NCI-H2081 treated with DMSO at 0.1 percent for 48 hours (cell line): ENCODE measurements at places on chromosomes 6 and 20.

- DNase-seq: no peak
Observed at GRCh38 chr6:85114581-85114935, 335.3 kb upstream of the NT5E start.

GRCh38 chr6:9523462-9523861, 891.4 kb downstream of the TFAP2A start:
- DNase-seq: no peak

- DNase-seq: no peak
Observed at GRCh38 chr20:17097603-17098002, 129.2 kb upstream of the PCSK2 start.

GRCh38 chr6:21046276-21046675, 512.0 kb downstream of the CDKAL1 start:
- no peak for DNase-seq

GRCh38 chr20:56392881-56393482, 537 bp downstream of the CSTF1 start:
- DNase-seq: no peak

- no peak for DNase-seq
Observed at GRCh38 chr6:43907789-43908472, 137.9 kb downstream of the VEGFA start.

GRCh38 chr6:45376310-45377042, 1.3 kb downstream of the SUPT3H start:
- DNase-seq: no peak

DNA sequence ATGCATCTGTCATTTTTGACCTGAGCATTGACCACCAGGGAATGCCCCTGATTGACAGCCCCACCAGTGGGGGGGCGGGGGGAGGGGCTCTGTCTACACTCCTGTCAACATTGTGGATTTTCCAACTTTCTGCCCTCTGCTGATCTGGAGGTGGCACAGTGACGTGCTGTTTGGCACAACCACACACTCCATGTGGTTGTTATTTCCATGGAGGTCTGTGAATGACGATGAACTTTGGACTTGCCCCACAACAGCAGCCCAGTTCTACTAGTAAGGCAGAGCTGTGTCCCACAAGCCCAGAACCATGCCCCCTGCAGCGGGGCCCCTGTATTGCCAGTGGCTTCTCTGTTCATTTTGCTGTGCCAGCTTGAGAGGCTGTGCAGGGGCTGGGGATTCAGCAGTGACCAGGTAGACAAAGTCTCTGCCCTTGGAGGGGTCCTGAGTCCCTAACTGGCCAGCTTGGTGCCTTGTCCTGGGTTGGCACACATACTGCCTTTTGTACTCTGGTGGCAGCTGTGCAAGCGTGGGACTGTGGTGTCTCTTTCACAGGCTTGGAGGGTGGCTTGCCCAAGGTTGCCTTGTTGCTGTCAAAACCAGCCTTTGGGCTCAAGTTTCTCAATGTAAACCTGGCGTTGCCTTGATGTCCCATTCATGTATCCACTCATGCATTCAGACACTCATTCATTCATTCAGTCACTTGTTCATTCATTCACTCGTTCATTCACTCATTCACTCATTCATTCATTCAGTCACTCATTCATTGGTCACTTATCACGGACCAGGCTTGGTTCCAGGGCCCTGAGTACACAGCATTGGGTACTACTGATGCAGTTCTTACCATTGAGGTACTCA, 108.5 kb downstream of the SYCP2 start:
- no peak for DNase-seq

- DNase-seq: no peak
Observed at GRCh38 chr6:446418-447366, 55.1 kb downstream of the IRF4 start.

- DNase-seq: no peak
Observed at GRCh38 chr6:90336388-90336947, 39.8 kb upstream of the BACH2 start.

DNA sequence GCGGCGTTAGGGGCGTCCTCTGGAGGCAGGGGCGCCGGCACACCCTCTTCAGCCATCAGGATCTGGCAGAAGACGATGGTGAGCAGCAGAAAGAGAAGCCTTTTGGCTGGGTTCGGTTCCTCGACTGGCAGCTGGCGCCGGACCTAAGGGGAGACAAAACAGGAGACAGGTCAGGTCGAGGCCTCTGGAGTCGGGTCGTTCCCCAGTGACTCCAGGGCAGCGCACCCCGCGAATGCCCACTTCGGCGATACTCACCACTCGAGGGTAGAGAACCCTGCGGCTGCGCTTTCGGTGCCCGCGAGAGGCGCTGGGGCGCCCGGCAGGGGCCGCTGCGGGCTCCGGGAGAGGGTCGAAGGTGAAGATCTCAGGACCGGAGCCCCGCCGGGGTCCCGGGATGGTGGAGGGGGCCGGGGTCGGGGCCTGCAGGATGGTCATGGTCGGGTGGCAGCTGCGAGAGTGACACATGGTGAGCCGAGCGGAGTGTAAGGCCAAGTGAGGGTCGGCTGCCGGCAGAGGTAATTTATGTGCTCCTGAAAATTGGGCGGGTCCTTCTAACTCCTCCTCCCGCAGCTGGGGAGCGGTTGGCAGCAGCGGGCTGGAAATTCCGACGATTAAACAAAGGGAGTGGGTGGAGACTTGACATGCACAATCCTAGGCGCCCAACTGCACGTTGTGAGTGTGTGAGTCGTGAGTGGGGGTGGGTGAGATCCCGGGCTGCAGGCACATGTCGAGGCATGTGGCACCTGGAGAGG, at the start of gene IER3:
IER3 (minus strand) TSS at position 494 of the 752 bp plus-strand sequence; CDS start at position 465, 29 bp downstream.
- DNase-seq: no peak

DNA sequence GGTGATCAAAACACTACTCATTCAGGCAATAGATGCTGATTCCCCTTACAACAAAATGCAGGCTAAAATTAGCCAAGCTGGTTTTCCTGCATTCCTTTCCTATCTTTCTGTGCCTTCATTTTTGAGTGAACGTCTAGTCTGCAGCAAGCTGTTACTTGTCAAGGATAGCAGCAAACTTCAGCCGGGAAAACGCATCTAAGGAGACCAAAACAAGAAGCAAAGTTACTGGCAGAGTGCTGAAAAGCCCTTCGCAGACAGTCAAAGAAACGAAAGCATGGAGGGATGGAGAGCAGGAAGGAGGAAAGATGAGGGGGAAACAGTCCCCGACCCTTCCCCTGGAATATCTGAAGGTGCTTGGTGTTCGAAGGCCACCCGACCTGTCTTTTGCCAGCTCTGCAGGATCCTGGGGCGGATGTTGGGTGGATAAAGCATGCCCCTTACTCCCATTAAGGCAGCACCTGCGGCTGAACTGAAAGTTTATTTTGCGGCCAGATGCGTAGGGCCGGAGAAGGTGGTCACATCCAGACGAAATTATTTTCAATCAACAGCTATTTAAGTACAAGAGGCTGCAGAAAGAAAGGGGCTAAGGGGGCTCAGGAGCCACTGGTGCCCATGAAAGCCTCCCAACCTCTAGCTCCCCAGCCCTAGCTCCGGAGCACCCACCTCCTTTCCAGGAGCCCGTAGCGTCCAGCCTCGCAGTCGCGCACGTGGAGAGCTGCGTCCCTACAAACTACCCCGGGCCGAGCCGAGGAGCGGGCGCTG, 538 bp downstream of the FERMT1 start:
- no peak for DNase-seq

DNA sequence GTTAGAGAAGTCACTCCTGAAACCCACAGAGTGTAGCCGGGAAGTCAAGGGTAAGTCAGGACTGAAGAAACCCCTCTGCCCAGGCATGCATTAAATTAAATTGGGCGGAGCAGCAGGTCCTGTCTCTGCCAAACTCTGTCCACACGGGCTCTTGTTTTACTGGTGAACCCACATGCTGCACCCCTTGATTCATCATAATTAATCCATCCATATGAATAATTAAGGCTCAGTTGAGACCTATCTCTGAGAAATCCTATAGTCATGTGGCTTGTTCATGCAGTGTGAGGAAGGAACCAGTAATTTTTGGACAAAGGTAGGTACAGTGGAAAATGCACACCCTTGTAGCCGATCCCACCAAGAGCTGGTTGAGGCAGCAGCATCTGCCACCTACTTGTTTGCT, 43.0 kb downstream of the PXDC1 start:
- no peak for DNase-seq

GRCh38 chr20:3209946-3210317, 634 bp downstream of the ITPA start:
- no peak for DNase-seq

DNA sequence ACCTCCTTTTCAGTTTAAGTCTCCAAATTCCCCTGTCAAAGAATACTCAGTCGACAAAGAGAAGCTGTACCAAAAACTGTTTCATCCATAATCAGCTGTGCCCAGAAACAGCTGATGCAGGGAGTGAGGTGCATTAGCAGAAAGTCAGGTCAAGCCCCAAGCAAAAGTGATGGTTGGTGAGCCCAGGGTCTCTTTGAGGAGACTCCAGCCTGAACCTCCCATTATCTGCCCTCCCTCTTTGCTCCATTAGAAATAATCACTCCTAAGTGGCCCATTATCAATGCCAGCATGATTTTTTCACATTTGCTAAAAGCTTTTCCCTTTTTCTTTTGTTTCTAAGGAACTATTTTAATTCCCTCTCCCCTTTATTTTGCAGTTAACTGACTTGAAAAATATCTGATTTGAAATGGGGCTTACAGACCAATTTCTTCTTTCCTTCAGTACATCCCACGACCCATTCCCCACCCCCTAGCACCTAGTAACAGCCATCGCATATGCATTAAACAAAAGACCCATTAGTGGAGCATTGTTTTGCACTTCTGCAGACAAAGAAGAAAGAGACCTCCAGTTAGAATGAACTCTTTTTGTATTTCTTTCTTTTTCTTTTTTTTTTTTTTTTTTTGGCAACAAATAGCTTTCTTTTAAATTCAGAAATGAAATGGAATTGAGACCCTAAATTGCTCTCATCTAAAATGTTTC, 257.0 kb downstream of the GRIK2 start:
- no peak for DNase-seq

DNA sequence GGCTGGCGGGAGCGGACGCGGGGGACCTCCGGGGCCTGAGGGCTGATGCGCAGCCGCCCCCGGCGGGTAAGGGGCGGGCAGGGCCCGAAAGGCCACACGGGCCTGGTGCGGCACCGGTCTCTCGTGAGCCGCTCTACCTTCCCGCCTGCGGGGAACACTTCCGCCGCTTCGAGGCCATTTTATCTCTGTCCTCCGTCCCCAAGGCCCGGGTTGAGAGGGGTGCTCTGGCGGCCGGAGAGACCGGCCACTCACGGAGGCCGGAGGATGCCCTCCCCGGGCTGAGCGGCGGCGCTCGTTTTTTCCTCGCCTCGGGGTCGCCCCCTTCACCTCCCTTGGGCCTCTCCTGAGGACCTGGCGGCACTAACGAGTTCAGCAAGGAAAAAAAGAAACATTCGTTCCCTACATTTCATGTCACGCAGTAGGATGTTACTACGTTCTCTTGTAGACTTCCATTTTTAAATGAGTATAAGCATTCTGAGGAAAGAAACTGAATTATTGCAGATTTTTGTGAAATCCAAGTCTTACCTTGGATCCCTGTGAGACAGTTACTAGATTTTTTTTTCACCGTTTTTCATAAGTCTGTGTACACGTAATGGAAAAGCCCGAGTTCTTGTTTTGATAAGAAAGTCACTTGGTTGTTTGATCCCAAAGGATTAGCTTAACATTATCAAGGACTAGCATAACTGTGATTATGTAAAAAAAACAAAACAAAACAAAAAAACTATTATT, 575 bp downstream of the WTAP start:
- no peak for DNase-seq

GRCh38 chr20:45817376-45818194, 5.1 kb downstream of the UBE2C start:
- DNase-seq: no peak

DNA sequence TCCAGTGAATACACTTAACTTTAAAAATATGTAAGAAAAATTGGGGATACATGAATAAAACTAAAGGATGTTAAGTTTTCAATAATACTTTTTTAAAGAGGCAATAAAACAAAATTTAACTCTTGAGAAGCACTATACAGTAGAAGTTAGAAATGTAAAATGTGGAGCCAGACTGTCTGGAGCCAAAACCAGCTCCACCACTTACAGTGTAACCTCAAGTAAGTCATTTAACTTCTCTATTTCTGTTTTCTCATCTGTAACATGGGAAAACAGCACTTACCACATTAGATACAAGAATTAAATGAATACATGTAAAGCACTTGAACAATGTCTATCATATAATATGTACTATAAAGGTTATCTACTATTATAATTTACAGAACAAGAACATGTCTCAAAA, 6.7 kb downstream of the ATG5 start:
- DNase-seq: no peak

DNA sequence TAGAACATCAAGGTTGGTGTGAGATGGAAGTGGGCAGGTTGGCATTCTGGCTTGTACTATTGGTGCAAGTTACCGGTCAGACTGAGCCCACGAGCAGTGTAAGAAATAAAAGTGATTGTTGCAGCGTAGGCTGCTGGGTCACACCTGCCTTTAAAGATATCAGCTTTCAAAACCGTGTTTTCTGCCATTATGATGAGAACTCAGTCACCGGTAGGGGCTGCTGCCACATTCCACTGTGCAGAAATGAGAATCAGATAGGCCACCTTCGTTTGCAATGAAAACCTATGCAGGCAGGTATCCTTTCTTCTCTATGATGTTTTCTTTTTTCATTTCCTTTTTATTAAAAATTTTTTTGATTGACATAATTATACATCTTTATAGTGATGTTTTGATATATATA, 168.5 kb downstream of the MYLK4 start:
- DNase-seq: no peak

GRCh38 chr20:6765469-6766058, 1.9 kb upstream of the BMP2 start:
- peak; percentile 32 for DNase-seq
